Hypothalamus (tissue), 51 donors: ENCODE measurements at places on chromosomes 4 and X.

GRCh38 chr4:66647476-66647875 lies 897.8 kb downstream of the CENPC start:
- DNase-seq = no peak

- peak; percentile 0 for DNase-seq
These were observed 289.2 kb downstream of the IL1RAPL1 start for GRCh38 chrX:28876408-28876807.

DNA sequence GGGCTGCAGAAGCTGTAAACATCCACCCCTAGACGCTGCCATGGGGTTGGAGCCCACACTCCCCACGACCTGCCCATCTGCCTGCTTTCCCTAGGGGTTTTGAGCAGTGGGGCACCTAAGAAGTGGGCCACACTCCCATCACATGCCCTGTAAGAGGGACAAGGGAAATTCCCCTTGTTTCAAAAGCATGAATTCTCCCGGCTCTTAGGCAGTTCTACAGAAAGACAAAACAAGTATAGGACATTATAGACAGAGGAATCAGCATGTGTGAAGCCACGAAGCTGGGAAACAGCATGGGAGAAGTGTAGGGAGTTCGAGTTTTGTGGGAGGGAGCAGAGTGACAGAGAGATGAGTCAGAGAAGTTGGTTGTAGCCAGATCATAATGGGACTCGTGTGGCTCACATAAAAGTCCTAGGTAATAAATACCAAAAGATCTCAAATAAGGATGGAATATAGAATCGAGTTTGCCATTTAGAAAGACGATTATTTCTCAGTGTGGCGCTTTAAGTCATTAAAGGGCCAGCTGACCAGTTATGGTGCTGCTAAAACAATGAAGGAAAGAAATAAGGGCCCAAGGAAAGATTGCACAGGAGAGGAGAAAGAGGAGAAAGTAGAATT lies 23.9 kb downstream of the APOO start:
- no peak for DNase-seq

DNA sequence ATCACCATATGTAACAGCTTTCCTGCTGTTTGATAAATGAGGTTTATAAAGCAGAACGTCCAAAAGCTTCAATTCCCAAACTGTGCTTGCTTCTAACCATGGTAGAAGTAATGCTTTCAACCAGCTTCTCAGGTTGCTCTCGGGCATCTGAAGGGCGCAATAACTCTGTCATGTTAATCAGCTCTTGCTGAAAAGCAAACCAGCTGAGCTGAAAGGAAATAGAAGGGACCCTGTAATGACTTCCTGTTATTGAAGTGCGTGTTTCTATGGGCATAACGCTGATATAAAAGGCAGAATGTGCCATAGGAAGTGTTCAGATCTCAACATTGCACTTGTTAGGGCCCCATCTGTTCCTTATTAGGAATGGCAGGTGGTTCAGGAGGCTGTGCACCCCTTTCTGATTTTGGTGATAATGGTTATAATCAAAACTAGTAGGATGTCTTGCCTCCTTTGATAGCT lies 21.2 kb downstream of the HERC3 start:
- no peak for DNase-seq

DNA sequence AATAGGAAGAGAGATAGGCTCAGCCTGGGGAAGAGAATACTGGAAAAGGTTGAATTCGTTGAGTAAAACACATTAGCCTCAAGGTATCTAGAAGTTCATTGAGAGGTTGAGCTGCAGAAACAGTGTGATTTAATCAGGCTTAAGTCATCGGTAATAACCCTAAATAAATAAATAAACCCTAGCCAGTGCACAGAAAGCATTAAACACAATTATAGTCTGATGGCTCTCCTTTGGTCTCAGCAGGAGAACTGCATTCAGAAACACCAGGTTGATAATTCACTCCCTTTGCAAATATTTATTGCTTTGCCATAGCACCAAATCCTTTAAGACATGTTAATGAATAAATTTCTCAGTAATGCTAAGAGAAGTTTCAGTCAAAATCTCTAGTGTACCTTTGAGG lies 9.6 kb downstream of the DCX start:
- no peak for DNase-seq

DNA sequence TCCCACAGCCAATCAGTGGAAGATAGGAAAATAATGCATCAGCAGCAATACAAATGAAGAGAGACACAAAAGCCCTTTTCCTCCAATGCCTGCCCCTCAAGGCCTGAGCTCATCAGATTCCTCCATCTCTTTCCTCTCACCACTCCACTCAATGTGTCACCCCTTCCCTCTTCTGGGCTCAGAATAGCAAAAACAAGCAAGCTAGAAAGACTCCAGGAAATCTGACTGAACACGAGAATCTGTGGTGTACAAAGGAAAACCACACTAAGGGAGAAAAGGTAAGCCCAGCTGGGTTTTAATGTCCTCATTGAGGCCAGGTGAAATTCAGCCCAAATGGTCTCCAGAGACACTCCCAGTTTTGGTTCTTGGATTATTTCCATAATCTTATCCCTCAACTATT lies 46.3 kb downstream of the ARHGEF9 start:
- no peak for DNase-seq

- no peak for DNase-seq
These were observed 447.9 kb upstream of the FAM241A start for GRCh38 chr4:111697176-111697942.

DNA sequence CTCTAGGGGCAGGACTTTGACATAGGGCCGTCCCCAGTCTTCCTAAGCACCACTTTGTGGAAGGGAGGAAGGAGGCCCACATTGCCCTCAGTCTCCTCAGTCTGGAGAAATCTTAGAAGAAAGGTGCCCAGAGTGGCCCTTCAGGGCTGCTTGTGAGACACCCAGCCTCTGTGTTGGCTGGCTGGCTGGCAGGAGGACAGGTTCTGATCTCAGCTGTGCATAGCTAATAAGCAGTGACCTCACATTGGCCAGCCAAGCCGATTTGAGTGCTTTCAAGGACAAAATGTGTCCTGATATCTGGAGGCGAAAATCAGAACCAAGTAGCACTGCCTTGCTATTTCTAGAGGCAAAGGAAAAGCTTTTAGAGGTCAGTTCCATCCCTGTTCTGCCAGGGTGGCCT lies 211.5 kb downstream of the BCOR start:
- DNase-seq = no peak

- no peak for DNase-seq
These were observed at the start of gene TRPC3 for GRCh38 chr4:121951521-121952110. Gene TRPC3 (minus strand): TSS chr4:121952060. CDS start chr4:121951680, 380 bp downstream.

DNA sequence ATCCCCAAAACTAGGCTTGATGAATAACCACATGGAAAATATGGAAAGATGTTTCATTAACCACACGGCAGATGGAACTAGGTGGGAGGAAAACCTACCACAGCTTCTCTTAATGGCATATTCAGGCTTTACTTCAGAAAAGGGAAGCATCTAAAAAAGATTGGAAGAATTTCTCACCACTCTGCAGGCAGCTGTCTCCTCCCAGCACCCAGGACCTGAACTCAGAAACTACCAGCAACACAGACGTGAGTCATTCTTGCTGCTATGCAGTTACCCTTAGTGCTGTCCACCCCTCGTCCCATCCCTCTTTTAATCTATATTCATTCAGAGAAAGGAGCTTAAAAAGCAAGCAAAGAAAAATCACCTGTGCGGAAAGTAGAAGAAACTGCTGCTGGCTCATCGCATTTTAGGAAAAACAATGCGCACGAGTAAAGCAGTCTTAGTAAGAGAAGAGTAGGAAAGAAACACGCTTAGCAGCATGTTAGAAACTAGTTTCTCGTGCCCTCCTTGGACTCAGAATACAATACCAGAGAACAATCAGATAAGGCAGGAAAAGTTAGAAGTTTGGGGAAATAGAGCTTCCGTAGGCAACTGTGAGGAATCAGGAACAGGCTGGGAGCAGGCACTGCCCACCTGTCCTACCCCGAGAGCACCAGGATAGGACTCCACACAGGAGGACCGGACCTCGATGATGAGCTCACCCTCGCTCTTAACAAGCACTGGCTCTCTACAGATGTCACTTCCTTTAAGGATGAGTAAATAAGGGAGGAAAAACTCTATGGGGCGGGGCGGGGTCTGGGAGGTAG lies 48.1 kb upstream of the ENPP6 start:
- DNase-seq = no peak

DNA sequence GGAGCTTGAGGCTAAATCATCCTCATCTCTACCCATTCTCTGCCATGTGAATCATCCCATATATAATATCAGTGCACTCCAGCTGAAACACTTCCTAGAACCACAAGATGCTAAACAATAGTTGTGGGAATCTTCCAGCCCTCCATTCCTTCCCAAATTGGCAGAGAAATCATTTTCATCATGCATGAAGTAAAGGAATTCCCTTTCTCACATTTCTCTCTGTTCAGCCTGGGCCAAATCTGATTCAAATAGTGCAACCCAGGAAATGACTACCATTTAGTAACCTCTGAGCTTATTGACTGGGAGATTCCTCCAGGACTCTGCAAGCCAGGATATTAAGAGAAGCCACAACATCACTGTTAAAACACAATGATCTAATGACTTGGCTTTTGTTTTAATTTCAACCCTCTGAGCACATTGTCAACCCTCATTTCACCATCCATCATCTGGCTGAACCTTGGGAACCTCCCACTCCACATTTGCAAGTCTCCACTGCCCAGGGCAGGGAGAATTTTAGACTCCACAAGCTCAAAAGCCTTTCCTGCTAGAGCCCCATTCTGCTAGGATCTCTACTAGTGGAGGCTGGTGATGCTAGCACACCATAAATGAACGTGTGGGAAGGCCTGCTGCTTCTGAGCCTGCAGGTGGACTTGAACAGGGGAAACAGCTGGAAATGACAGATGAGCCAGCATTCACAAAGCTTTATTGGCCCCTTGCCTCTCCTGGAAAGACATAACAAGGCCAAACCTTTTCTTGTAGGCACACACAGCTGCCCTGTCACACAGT lies 133.9 kb downstream of the TET2 start:
- DNase-seq = no peak

DNA sequence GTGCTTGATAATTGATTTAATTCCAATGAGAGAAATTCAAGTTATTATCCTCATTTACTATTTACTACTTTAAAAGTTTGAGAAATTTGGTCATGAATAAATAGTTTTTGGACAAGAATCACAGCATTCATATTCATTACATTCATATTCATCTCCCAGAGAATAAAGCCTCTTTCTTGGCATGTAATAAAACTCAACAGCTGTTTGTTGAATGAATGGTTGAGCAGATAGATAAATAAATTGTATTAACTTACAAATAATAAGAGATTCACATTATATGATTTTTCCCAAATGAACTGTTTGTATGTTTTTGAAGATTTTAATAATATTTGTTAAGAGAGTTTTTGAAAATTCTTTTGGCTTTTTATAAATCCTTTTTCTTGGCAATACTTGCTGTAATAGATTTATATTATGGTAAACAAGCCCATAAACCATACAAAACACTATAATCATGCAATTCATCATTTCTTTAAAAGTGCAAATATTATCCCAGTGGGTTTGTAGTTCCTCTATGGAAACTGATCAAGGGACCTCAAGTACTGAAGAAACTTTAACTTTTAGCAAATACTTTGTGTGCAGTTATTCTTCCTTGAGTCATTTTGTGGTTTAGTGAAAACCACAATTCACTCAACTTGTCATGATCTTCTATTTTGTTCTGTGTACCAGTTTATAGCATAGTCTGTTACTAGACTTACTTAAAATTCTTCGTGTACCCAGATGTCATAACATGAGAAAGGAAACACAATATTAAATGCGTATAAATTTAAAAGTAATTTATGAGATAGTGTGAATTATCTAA lies 371.8 kb downstream of the ADGRL3 start:
- DNase-seq = no peak

DNA sequence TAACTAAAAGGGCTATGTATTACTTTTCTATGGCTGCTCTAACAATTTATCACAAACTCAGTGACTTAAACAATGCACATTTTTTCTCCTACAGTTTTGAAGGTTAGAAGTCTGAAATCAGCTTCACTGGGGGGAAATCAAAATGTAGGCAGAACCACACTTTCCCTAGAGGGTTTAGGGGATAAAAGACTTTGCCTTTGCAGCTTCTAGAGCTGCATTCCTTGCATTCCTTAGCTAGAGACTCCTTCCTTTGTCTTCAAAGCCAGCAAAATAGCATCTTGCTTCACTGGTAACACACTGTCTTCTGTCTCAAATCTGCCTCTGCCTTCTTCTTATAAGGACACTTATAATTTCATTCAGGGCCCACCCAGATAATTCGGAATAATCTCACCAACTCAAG lies 152.4 kb upstream of the SPIN4 start:
- no peak for DNase-seq

DNA sequence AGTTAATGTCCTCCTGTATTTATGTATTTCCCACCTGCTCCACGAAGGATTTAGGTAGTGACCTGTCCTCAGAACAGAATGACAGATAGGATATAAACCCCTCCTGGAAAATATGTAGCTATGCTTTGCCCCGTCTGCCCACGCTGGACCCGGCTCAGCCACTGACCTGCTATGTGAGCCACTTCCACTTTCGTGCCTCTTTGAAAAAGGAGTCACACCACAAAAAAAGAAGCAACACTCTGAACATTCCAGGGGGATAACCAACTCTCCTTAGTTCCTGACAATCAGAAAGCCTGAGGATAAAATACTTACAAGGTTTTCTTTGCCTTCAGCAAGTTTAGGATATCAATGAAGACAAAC lies 11.1 kb downstream of the ACSL1 start:
- DNase-seq = no peak

GRCh38 chrX:81259714-81260395 lies 58.0 kb downstream of the SH3BGRL start:
- no peak for DNase-seq

DNA sequence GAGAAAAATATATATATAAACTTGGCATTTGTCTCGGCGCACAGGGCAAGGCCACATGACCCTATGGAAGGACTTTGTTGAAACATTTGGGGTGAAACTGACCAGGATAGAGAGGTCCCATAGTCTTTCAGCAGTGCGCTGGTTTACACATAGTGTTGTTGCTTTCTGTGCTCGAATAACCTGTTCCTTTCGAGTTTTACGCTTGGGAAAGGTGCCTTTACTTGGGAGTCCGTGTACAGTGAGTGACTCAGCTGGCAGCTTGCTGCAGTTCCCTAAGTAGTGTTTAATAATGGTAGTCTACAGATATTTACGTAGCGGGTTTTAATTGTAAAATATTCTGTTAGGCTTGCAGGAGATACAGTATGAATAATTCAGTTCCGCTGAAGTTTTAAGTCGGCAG lies 578 bp downstream of the APOOL start:
- no peak for DNase-seq

DNA sequence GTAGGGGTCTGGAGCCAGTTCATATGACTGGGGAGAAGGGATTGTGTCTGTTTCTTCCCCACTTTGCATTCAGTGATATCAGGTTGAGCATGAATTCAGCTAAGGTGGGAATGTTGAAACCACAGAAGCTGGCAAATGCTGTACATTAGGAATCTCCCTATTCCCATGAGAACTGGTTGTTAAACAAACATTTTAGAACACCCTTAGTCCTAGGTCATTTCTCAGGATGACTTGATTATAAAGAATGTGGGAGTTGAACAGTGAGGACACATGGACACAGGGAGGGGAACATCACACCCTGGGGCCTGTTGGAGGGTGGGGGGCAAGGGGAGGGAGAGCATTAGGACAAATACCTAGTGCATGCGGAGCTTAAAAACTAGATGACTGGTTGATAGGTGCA lies 62.6 kb upstream of the LIMCH1 start:
- no peak for DNase-seq

- DNase-seq = no peak
These were observed 203.7 kb upstream of the EMCN start for GRCh38 chr4:100721490-100721889.

GRCh38 chrX:10904220-10904619 lies 206.9 kb upstream of the HCCS start:
- DNase-seq = no peak
